A549 treated with Mapracorat at 1 μM for 4 hours (cell line): ENCODE measurements at places on chromosomes 2 and 18. TPM values are rescaled to one million over a fixed set of nuclear protein-coding genes. Genes with fewer than 3 reads are reported as not detected.

Gene VWC2L
- not detected in 5 replicates for total RNA-seq

Gene CDH7
- 0.05 TPM in 1 of 5 replicates, not detected in the others for total RNA-seq

Gene MYO5B
- 7.8 to 10.5 TPM (median 9.4 TPM) in 5 replicates for total RNA-seq

Gene SP5
- 0.06 TPM in 1 of 5 replicates, not detected in the others for total RNA-seq

Gene SLC9A4
- total RNA-seq, result not detected in 5 replicates

Gene WDSUB1
- total RNA-seq, result 7.6 to 8.7 TPM (median 8.1 TPM) in 5 replicates

Gene PDE6D
- 21.0 to 23.8 TPM (median 23.1 TPM) in 5 replicates for total RNA-seq

Gene DYNAP
- total RNA-seq, result not detected in 5 replicates

Gene BMP10
- total RNA-seq, result not detected in 5 replicates

Gene MLPH
- total RNA-seq, result 250 to 327 TPM (median 305 TPM) in 5 replicates

Gene DDX1
- 120 to 151 TPM (median 125 TPM) in 5 replicates for total RNA-seq

Gene FHOD3
- 2.2 to 2.8 TPM (median 2.4 TPM) in 5 replicates for total RNA-seq

Gene STK36
- total RNA-seq, result 9.1 to 12.7 TPM (median 12.4 TPM) in 5 replicates

Gene PASK
- 5.7 to 9.3 TPM (median 8.0 TPM) in 5 replicates for total RNA-seq

Gene ZBTB7C
- total RNA-seq, result 0.09 to 0.21 TPM (median 0.17 TPM) in 5 replicates

Gene FNDC4
- total RNA-seq, result 3.5 to 5.3 TPM (median 3.8 TPM) in 5 replicates

Gene COL5A2
- total RNA-seq, result 45.0 to 80.0 TPM (median 66.6 TPM) in 5 replicates

Gene FSHR
- total RNA-seq, result not detected in 5 replicates

Gene DNER
- 9.6 to 12.2 TPM (median 10.8 TPM) in 5 replicates for total RNA-seq

Gene ZSCAN30
- total RNA-seq, result 0.47 to 1.6 TPM (median 0.57 TPM) in 5 replicates

Gene DSG2
- total RNA-seq, result 44.3 to 68.1 TPM (median 62.4 TPM) in 5 replicates

Gene CHST9
- total RNA-seq, result not detected in 5 replicates

Gene OSBPL1A
- 10.6 to 19.4 TPM (median 13.6 TPM) in 5 replicates for total RNA-seq

Gene APLF
- 0.64 to 0.87 TPM (median 0.80 TPM) in 5 replicates for total RNA-seq

Gene PARD6G
- 1.2 to 3.8 TPM (median 2.6 TPM) in 5 replicates for total RNA-seq

Gene AQP12A
- total RNA-seq, result not detected in 5 replicates

Gene UPP2
- total RNA-seq, result not detected in 5 replicates

Gene GLI2
- 16.6 to 26.1 TPM (median 24.1 TPM) in 5 replicates for total RNA-seq

Gene RESP18
- not detected in 5 replicates for total RNA-seq

Gene CRYGD
- not detected in 5 replicates for total RNA-seq

Gene CARF
- 0.54 to 1.7 TPM (median 1.2 TPM) in 5 replicates for total RNA-seq

Gene SPC25
- 15.8 to 21.5 TPM (median 18.6 TPM) in 5 replicates for total RNA-seq

Gene CNTNAP5
- not detected in 5 replicates for total RNA-seq

Gene UGT1A10
- 0.06 TPM in 1 of 5 replicates, not detected in the others for total RNA-seq

Gene MBD5
- 4.5 to 7.3 TPM (median 5.2 TPM) in 5 replicates for total RNA-seq

Gene TMEFF2
- total RNA-seq, result 0.27 to 1.4 TPM (median 0.34 TPM) in 5 replicates

Gene HAAO
- not detected in 5 replicates for total RNA-seq
